Neural crest cell (in vitro differentiated cells): ENCODE measurements at places on chromosomes 16 and 17. TPM values are rescaled to one million over a fixed set of nuclear protein-coding genes. Genes with fewer than 3 reads are reported as not detected.

GRCh38 chr17:65662196-65662595 lies 100.7 kb upstream of the AXIN2 start:
- DNase-seq = no peak

GRCh38 chr17:77451894-77452852 lies 311.4 kb downstream of the SEC14L1 start:
- no peak for DNase-seq

- no peak for DNase-seq
These were observed 167.0 kb downstream of the UTP18 start for GRCh38 chr17:51427323-51427811.

- DNase-seq = no peak
These were observed 745 bp upstream of the ABCC1 start for GRCh38 chr16:15948532-15949209.

GRCh38 chr17:17492085-17492484 lies 4.1 kb downstream of the RASD1 start:
- DNase-seq = no peak

DNA sequence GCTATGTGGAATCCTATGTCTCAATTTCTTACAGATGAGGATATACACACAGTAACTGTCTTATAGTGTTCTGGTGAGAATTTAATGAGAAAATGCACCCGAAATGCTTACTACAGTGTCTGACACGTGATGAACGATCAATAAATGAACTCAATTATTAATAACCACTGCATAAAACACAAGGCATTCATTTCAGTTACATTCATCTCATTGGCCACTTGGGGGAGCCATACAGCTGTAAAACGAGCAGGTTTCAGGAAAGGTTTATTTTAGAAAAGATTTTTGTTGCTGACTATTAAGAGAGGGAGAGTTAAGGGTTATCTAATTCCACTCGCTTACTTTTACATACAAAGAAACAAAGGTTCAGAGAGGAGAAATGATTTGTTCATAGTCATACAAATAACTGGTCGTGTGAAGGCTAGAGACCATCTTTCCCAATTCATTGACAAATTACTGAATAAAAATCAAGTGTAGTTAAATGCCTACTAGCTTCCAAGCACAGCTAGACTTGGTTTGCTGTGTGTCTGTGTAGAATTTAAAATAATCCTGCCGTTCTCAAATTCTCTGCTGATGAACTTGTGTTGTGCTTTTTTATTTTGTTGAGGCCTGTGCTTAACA lies 160.1 kb downstream of the MAP2K4 start:
- peak; percentile 39 for DNase-seq

- DNase-seq = peak; percentile 50
These were observed 873 bp downstream of the SETD1A start for GRCh38 chr16:30958175-30959079.

DNA sequence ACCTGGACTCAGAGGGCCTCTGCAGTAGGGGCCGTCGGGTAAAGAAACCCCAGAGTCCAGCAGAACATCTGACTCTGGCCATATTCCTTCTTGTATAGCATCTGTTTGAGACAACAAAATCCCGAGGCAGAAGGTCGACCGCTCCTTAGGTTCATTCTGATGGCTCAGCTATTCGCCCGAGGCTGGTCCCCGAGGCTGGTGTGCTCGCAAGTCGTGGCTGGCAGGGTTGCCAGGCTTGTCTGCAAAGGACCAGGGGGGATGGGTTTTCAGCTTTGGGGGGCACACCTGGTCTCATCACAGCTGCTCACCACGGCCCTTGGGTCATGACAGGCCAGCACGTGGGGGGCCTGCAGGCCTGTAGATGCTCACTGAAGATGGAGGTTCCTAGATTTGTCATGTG lies 119.1 kb downstream of the BANP start:
- no peak for DNase-seq

DNA sequence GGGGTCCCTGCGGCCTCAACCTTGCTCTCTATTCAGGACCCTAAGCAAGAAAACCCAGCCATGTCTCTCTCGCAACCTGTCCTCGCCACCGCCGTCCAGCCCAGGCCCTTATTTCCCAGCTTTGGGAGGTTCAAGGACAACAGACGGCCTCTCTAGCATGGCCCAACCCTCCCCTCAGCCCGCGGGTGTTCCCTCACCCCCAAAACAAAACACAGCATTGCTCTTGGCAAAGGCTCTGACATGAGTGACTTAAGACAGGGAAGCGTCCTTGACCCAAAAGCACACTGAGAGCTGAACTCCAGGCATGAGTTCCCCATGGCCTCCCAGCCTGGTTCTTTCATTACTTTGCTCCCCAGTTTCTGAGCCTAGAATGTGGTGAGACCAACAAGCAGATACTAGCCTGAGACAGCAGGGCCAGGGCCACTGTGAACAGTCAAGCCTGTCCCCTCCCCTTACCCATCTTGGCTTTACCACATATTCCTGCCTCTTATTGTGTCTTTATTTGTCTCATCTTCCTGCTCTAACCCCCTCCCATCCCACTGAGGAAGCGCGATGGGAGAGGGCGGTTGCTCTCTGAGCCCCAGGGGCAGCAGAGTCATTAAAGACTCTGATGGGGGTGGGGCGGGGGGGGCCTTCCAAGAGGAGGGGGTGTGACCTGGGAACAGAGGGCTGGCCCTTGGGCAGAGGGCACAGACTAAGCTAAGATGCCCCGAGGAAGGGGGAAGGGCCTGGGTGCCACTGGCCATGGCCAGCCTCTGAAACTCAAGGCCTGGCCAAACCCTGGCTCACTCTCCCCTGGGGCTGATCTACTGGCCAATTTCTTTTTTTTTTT lies 11.8 kb downstream of the SREBF1 start:
- no peak for DNase-seq

- DNase-seq = no peak
These were observed 18.5 kb downstream of the SEC14L5 start for GRCh38 chr16:4976611-4977145.

DNA sequence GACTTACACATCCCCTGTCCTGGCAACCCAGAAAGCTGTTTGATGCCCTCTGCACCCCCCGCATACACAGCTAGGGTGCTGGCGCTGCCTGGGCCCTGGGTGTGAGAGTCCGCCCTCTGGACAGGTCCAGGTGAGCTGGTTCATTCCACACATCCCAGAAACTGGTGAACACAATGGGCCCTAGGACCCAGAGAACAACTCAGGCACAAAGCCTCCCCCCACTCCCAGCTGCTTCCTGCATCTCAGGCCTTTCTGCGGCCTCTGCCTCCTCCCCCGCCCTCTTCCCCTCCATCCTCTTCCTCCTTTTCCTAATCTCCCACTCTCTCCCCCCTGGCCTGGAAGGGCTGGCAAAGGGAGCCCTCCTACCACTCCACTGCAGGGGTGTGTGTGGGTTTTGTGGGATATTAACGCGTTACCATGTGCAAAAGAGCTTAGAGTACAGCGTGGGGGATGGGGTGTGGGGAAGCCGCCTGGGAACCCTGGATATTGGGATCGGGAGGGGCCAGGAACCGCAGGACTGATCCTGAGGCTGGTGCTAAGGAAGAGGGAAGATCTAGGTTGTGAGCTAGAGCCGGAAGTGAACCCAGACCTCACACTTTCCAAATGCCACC lies 1.6 kb upstream of the PPP1R9B start:
- DNase-seq = peak; percentile 68

- no peak for DNase-seq
These were observed 218.5 kb upstream of the CIBAR2 start for GRCh38 chr16:85330694-85331188.

GRCh38 chr16:75312875-75313274 lies 61.5 kb upstream of the BCAR1 start:
- no peak for DNase-seq

DNA sequence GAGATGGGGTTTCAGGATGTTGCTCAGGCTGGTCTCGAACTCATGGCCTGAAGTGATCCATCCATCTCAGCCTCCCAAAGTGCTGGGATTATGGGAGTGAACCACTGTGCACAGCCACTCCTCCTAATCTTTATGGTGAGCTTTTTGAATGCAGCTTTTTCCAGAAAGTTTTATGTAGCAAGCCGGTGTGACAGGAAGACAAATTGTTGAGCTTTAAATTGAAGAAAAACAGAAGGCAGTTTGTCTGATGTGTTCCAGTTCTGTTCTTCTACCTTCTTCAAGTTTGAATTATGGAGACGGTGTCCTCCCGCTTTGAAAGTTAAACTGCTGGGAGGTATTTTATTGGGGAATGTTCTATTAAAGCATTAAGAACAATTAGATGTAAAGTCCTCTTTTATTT lies 177.1 kb downstream of the SNX29 start:
- no peak for DNase-seq

DNA sequence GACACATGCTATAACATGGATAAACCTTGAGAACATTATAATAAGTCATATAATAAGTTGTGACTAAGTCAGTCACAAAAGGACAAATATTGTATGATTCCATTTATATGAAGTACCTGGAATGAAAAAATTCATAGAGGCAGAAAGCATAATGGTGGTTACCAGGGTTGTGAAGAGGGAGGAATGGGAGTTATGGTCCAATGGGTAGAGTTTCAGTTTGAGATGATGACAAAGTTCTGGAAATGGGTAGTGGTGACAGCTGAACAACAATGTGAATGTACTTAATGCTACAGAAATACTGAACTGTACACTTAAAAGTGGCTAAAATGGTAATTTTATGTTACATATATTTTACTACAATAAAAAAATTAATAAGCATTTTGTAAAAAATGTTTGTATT lies 49.7 kb downstream of the MYO1D start:
- no peak for DNase-seq

- DNase-seq = no peak
These were observed 31.3 kb downstream of the PLCG2 start for GRCh38 chr16:81810361-81810760.

- DNase-seq = no peak
These were observed 451.9 kb downstream of the SLC39A11 start for GRCh38 chr17:72640415-72641165.

GRCh38 chr16:67562526-67562917 lies at the start of gene CTCF:
TSS of gene CTCF (plus strand) at chr16:67562526. CDS start at chr16:67610833, 48,307 bp downstream.
- no peak for DNase-seq

DNA sequence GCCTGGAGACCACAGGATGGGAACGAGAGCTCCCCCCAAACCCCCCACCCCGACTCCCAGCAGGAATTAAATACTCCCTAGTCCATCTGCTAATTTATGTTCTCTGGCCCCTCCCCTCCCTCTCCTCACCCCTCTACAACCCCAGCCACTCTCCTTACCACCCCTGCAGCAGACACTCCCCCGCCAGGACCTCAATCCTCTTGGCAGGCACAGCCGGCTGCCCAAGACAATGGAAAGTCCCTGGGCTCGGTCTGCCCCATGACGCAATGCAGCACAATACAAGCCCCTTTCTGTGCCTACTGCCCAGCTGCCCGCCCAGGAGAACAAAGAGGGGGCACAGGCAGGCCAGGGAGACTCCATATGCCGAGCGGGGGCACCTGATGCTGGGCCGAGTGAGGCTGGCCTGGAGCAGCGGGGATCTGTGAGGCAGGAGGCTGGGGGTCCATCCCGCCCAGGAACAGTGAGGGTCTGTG lies 30.3 kb upstream of the CDC42EP4 start:
- DNase-seq = peak; percentile 41

DNA sequence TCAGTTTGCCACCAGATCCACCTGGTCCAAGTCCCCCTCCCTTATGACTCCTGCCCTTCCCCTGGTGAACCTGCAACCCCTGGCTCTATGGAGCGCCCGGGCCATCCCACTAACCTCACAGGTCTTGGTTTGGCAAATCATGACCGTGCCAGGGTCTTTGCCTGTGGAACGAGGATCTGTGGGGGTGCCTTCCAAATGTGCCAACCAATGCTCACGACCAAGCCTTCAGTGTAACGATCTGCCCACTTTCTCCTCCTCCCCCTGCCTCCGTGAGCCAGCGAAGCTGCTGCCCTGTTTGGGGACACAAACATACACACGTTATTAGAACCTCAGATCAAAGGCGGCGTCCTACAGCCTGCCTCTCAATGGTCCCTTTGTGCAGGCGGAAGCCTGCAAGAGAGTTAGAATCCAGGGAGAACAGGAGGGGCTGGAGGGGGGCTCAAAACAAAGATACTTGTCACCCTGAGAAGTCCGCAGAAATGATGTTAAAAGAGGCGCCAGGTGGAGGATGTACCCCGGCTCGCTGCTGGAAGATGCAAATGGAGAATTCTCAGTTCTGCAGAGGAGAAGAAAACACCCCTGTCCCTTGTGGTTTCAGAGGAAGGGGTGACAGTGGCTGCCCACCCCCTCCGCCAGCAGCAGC lies 9.0 kb upstream of the NKD1 start:
- DNase-seq = peak; percentile 47

DNA sequence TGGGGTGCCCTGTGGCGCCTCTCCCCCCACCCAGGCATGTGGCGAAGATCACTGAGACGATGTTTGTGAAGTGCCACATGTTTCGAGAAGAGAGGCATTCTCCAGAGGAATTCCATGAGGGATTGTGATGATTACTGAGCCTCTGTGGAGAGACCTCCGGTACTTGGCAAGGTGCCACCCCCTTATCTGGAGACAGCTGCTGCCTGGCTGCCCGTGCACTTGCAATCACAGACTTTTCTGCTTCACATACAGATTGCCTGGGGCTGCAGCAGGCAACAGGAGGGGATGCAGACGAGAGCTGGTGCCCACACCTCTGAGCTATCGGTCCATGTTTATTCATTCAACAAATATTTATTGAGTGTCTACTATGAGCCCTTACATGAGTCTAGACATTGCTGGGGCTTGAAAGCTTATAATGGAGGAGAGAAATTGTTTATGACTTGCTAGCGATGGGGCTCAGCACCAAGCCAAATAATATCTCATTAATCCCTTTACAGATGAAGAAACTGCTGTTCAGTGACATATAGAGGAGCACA lies 317.2 kb upstream of the ZFHX3 start:
- no peak for DNase-seq

NUDT16L1 gene
- total RNA-seq = 36.8 and 37.8 TPM in 2 replicates

CA5A gene
- not detected in 2 replicates for total RNA-seq

BLTP2 gene
- total RNA-seq = 175 and 191 TPM in 2 replicates

TMEM220 gene
- total RNA-seq = 5.0 and 5.1 TPM in 2 replicates

LDHD gene
- total RNA-seq = 0.56 TPM in 1 of 2 replicates, not detected in the other

NT5M gene
- 8.4 and 10.3 TPM in 2 replicates for total RNA-seq

MAP2K6 gene
- 45.4 and 48.4 TPM in 2 replicates for total RNA-seq
